Mucosa of gallbladder (tissue), 1 donor: ENCODE measurements at places on chromosomes 12 and 14. TPM values are rescaled to one million over a fixed set of nuclear protein-coding genes. Genes with fewer than 3 reads are reported as not detected.

GALNT16 gene
- 4.1 TPM for total RNA-seq

CPNE6 gene
- total RNA-seq, result 2.2 TPM

OR6C2 gene
- total RNA-seq, result not detected

MYH6 gene
- not detected for total RNA-seq

RIC8B gene
- total RNA-seq, result 39.4 TPM

ASB2 gene
- 28.0 TPM for total RNA-seq

ADAMTS20 gene
- not detected for total RNA-seq

NPFF gene
- not detected for total RNA-seq

NFE2 gene
- total RNA-seq, result 0.58 TPM

PSMB5 gene
- 103 TPM for total RNA-seq

KRT86 gene
- 1.1 TPM for total RNA-seq

ADAM21 gene
- 0.40 TPM for total RNA-seq

RPS6KL1 gene
- 18.6 TPM for total RNA-seq

PLCZ1 gene
- total RNA-seq, result not detected

CDCA3 gene
- total RNA-seq, result 2.2 TPM

SOAT2 gene
- total RNA-seq, result 0.75 TPM

JPH4 gene
- total RNA-seq, result 1.2 TPM

TSPAN11 gene
- 6.7 TPM for total RNA-seq

CMAS gene
- total RNA-seq, result 55.2 TPM

ABCD2 gene
- total RNA-seq, result 0.63 TPM

RNASE4 gene
- 135 TPM for total RNA-seq

GALNT9 gene
- total RNA-seq, result 0.12 TPM

AMN1 gene
- total RNA-seq, result 8.9 TPM

LRTM2 gene
- not detected for total RNA-seq

PPP1R3E gene
- total RNA-seq, result 24.4 TPM

SLC6A12 gene
- total RNA-seq, result 1.2 TPM

LRRK2 gene
- 28.7 TPM for total RNA-seq

GMFB gene
- total RNA-seq, result 27.9 TPM

SLC35F4 gene
- not detected for total RNA-seq

TFCP2 gene
- 31.8 TPM for total RNA-seq

DHRS2 gene
- 0.43 TPM for total RNA-seq

CEP170B gene
- 95.6 TPM for total RNA-seq

ERG28 gene
- total RNA-seq, result 37.2 TPM

GARIN6 gene
- total RNA-seq, result not detected

OTOGL gene
- total RNA-seq, result 0.20 TPM

KRT82 gene
- not detected for total RNA-seq

RFX4 gene
- total RNA-seq, result 0.26 TPM

KRT77 gene
- total RNA-seq, result not detected

KRT78 gene
- not detected for total RNA-seq

RAD9B gene
- total RNA-seq, result 0.35 TPM

GUCY2C gene
- total RNA-seq, result 0.12 TPM

ORAI1 gene
- 28.9 TPM for total RNA-seq

ERBB3 gene
- 228 TPM for total RNA-seq

GYS2 gene
- total RNA-seq, result not detected

PRB4 gene
- not detected for total RNA-seq

CCND2 gene
- total RNA-seq, result 64.1 TPM

KRT3 gene
- not detected for total RNA-seq

SIRT4 gene
- 3.8 TPM for total RNA-seq

IRF9 gene
- total RNA-seq, result 148 TPM

TAS2R13 gene
- 0.78 TPM for total RNA-seq

BICDL1 gene
- 26.7 TPM for total RNA-seq
